ENCODE measurements at places on chromosomes 7 and 10.

DNA sequence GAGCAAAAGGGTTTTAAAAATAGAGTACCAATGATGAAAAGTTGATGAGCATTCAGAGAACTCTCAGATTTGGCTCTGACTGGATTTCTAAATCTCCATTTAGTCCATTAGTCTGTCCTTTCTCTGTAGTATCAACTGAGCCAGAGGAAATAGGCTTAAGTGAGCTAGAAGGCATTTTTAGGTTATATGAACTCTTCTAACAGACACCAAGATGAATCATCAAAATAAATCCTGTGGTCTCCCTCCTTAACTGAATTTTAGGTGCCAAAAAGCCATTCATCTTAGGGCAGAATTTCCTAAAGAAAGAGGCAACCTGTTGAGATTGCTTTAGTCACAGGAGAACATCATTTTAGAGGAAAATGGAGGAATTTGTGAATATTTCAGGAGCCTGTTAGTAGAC is 305.1 kb downstream of the AUTS2 start:
- DNase-seq: no peak

GRCh38 chr7:123122916-123123315 is 76.9 kb downstream of the SLC13A1 start:
- no peak for DNase-seq

DNA sequence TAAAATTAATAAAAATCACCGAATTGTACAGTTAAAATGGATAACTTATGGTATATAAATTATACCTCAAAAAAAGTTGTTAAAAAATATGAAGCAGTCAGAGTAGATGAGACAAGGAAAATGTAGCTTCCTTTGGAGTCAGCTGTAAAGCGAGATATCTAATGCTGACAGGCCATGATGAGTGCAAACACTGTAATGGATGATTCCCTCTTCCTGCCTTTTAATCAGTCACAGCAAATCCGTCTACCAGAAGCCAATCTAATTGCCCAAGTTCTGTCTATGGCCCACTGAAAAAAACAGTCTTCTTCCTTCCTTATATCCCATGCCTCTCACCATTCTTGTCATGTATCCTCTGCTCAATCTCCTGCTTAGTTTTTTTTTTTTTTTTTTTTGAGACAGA is 59.9 kb upstream of the DNAJB12 start:
- no peak for DNase-seq

DNA sequence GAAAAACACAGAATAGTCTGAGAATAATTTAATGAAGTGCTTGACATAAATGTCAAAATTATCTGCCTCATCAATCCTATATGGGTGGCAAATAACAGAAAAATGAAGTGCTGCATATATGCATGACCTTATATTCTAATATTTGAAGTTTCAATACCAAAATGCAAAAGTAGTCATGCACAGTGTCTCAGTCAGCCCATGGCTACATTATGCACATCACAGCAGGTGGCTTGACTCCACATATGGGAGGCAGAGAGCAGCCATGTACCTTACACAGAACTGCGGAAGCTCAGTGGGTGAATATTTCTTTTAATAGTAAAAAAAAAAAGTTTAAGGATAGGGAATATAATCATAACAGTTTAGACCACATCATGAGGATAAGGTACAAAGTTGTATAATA is 17.4 kb upstream of the LIPN start:
- no peak for DNase-seq

GRCh38 chr10:43394868-43395267 is 14.1 kb downstream of the HNRNPF start:
- DNase-seq: no peak

- no peak for DNase-seq
Measured at GRCh38 chr7:147519062-147519461, 1071.5 kb upstream of the C7orf33 start.

- DNase-seq: peak; percentile 57
Measured at GRCh38 chr7:26199301-26200037, 1.1 kb downstream of the HNRNPA2B1 start.

GRCh38 chr7:94149789-94150545 is 145.8 kb upstream of the BET1 start:
- no peak for DNase-seq

- no peak for DNase-seq
Measured at GRCh38 chr7:91812388-91812787, 68.1 kb downstream of the MTERF1 start.

GRCh38 chr10:77972148-77972547 is 45.6 kb upstream of the DLG5 start:
- no peak for DNase-seq

- no peak for DNase-seq
Measured at GRCh38 chr10:61020420-61021158, 76.6 kb upstream of the RHOBTB1 start.

DNA sequence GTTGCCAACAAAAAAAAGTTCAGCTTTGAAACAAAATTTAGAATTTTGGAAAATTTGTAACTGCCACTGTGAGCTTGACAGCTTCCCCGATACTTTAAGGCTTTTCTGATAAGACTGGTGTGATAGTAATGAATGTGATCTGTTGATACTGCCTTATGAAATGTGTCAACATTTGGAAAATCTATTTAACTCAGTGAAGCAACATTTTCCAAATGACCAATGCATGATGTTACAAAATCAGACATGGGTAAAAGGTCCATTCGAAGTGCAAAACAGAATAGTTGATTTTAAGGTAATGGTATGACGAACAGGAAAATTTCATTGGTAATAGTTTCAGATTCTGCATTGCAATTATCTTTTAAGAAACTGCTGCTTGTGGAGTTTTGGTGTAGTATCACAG is 175.4 kb downstream of the SEM1 start:
- no peak for DNase-seq

DNA sequence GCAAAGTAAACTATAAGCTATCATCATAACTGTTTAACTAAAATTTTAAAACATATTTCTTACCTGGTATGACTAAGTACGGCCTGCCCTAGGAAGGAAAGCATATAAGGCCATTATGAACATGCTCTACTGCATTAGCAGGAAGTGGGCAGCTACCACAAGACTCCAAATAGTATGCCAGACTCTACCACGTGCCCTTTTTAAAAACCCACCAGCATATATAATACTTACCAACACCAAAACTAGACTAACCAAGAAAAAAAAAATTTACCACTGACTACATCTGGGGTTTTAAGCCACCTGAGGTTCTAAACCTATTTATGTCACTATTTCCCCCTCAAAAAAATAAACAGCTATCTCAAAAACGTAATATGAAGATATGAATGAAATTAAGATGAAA is 30.1 kb downstream of the NUDCD3 start:
- no peak for DNase-seq

DNA sequence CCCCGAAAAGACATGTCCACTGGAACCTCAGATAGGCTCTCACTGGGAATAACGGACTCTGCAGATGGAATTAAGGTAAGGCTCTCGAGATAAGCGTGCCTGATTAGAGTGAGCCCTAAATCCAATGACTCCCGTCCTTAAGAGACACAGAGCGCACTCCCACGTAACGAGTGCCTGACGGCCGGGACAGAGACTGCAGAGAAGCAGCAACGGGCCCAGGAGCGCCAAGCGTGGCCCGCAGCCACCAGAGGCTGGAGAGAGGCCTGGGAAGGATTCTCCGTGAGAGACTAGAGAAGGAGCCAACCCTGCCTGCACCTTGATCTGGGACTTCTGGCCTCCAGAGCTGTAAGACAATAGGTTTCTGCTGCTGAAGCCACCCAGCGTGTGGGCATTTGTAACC is 20.0 kb upstream of the TNRC18 start:
- no peak for DNase-seq

- no peak for DNase-seq
Measured at GRCh38 chr7:34756691-34757090, 98.7 kb downstream of the NPSR1 start.

DNA sequence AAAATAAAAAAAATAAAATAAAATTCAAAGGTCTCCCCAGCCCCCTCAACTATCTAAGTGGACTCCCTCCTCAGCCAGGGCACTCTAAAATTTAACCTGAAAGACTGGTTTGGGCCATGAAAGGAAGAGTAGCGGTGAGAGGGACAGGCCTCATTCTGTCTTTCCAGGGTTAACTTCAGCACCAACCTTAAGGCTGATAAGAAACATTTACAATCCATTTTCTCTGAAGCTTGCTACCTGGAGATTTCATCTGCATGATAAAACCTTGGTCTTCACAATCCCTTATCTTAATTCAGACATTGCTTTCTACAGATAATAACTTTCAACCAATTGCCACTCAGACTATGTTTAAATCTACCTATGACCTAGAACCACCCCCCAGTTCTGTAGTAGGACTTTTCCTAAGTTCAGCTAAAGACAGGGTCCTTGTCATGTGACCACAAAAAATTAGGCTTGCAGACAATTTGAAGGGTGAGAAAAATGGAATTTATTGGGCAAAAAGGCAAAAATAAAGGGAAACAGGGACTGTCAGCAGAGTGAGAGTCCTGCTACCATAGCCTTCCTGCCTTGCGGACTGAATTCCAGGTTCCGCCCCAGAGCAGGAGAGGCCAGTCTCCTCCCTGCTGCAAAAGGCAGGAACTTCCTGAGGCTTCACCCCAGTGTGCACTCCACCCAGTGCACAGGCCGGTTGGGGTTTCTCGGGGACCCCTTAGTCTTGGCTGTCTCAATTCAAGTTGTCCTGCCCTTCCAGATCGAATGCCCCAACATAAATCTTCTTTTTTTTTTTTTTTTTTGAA is 26.0 kb downstream of the AGK start:
- DNase-seq: no peak

DNA sequence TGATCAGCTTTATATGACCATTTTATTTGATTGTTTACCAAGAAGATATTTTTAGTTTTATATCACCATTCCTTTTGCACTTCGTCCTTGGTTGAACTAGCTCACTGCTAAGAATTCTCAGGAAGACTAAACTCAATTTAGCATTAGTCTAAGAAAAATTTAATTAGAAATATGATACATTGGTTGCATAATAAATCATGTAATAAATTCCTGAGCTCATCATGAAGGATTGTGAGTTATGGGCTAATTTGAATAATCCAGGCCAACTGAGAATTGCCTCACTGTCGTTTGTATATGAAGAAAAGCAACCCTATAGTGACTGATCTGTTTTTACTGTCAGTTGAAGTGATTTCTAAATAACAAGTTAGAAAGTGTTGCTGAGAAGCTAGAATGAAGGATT is 725.5 kb downstream of the DNAJB9 start:
- DNase-seq: no peak

- DNase-seq: no peak
Measured at GRCh38 chr7:18610331-18610948, 114.9 kb downstream of the HDAC9 start.

DNA sequence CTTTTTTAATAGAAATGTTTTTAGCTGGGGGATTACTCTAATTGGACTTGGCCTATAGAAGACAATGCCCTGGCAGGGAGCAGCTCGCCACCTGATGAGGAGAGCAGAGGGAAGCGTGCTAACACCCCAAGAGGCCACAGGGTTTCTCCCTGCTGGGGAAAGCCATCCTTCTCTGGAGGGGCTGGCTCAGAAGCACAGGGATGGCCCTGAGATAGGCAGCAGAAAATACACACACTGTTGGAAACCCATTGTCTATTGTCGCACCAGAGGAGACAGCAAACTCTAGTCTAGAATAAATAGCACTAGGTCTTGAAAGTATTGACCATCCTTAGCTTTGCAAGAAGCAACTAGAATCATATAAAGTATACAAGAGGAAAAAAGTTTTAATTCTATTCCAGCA is 5.4 kb downstream of the COBL start:
- no peak for DNase-seq

- DNase-seq: no peak
Measured at GRCh38 chr7:44215531-44215930, 14.8 kb downstream of the YKT6 start.

DNA sequence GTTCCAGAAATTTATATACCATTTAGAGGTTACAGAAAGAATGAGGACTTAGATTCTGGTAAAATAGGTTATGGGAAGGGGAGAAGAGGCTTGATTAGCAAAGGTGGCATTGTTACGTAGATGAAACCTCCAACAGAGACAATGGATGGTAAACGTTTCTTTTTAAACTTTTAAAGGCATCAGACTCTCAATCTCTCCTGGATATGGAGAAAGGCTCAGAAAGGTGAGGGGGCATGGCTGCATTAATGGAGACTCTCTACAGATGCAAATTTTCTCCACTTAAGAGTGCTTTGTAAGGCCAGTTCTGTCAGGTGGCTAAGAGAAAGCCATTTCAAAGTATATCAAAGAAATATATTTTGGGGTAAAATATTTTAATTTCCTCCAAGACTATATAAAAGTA is 240.9 kb upstream of the PTER start:
- no peak for DNase-seq

DNA sequence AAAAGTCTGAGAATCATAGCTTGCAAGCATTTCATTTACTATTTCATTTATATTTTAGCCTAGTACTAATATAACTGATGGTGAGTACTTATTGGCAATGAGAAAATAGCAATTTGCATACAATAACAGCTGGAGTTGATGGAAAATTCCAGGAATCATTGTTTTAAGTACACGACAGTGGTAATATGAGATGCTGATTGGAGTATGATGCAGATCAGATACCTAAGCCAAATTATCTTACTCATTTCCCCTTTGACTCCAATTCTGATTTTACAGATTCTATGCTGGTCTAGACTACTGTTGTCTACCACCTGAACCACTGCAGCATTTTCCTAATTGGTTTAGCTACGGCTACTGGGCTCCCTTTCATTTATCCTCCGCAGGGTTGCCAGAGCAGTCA is 36.7 kb downstream of the GNG11 start:
- no peak for DNase-seq

DNA sequence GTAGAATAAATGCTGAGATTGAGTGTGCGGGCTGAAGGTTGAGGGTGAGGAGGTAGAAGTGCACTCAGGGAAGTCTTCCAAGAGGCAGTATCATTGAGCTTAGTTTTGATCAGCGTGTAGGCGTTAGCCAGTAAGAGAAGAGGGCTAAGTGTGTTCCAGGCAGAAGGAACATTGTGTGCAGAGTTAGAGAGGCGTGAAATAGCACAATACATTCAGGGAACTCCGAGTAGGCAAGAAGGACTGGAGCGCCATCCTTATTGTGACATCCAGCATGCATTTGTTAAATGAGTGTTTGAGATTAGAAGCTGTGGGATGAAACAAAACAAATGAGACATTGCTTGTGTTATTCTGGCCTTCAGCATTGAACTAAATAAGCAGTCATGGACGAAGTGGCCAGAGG is 140.9 kb upstream of the MKLN1 start:
- DNase-seq: no peak

GRCh38 chr7:157008-157310 is 35.4 kb upstream of the FAM20C start:
- DNase-seq: no peak

DNA sequence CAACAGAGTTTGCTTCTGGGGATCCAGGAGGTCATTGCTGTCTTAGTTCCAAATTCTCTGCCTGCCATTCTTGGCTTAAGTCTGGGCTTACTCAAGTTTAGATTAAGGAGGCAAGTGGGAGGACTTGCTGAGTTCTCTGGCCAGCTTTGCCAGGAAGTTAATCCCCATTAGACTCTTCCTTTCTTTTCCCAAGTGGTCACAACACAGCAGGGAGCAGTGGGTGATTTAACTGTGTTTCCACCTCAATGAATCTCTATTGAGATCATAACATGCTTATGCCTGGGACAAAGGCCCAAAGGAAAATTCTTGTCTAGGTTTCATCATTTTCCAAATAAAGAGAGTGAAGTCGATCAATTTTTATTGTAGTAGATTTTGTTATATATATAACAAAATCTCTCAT is 1159.6 kb downstream of the SORCS3 start:
- no peak for DNase-seq
